ENCODE measurements at places on chromosomes 4 and X. TPM values are rescaled to one million over a fixed set of nuclear protein-coding genes. Genes with fewer than 3 reads are reported as not detected.

DNA sequence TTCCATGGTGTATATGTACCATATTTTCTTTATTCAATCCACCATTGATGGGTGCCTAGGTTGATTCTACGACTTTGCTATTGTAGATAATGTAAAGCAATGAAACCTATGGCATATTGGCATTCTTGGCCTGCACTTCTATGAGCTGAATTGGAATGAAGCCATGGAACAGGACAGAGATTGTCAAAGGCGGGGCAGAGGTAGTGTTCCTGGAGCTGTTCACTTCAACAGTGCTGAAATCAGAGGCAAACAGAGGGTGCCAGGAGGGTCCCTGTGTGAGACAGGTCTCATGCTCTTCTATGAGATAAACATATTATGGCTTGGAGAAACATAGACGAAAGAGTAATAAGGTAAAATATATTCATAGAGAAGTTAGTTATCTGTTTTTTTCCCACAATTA, 342.6 kb upstream of the VCX start:
- no peaks in the 10 kb centered on the region for H3K36me3 ChIP-seq
- no peaks in the 10 kb centered on the region for H3K4me1 ChIP-seq
- no peak for DNase-seq

- H3K4me3 ChIP-seq, result no peak overlapping the region
- H3K27me3 ChIP-seq, result no peaks in the 10 kb centered on the region
- DNase-seq, result no peak
- H3K36me3 ChIP-seq, result no peaks in the 10 kb centered on the region
- H3K27ac ChIP-seq, result no peak overlapping the region
These were observed 140.5 kb upstream of the RAPGEF2 start for GRCh38 chr4:158962393-158962792.

DNA sequence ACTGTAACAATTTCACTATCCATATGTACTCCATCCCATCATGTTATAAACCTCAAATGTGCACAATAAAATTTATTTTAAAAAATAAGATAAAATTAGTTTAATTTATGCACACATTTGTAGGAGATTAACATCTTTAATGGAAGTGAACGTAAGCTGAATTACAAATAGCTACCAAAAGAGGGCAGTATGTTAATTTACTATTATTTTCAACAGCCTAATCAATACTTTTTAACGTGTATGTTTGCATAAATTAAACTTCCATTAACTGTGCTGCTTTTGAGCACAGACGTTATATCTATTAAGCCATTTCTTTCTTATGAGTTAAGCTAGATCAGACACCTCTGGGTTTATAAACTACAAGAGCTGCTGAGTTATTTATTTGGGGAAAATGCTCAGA, 56.5 kb upstream of the PHKA2 start:
- H3K27me3 ChIP-seq, result no peaks in the 10 kb centered on the region
- H3K27ac ChIP-seq, result no peak overlapping the region
- no peaks in the 10 kb centered on the region for H3K36me3 ChIP-seq
- no peak for DNase-seq

DNA sequence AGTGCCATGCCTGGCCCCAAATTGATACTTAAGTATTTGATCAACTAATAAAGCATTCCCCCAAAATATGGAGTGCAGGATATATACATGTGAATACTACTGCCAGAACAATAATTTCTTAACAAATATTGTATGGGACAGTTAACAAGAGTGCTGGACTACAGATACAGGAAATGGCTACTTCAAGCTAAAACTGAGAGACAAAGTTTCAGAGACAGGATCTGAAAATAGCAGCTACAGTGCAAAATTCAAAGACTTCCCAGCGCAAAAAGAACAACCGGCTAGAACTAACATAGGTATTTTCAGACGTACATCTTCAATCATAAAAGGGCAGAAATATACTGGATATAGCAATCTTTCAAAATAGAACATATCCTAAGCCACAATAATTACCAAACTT, 6.3 kb downstream of the ATRX start:
- no peak overlapping the region for H3K4me3 ChIP-seq
- peaks cover 29% of the 10 kb centered on the region for H3K4me1 ChIP-seq
- H3K27ac ChIP-seq, result no peak overlapping the region
- no peak for DNase-seq
- H3K27me3 ChIP-seq, result no peaks in the 10 kb centered on the region

- no peaks in the 10 kb centered on the region for H3K27me3 ChIP-seq
- DNase-seq, result no peak
- no peak overlapping the region for H3K4me3 ChIP-seq
- no peak overlapping the region for H3K27ac ChIP-seq
- peaks cover 28% of the 10 kb centered on the region for H3K36me3 ChIP-seq
These were observed 140.4 kb downstream of the NSUN7 start for GRCh38 chr4:40890199-40890598.

- no peaks in the 10 kb centered on the region for H3K36me3 ChIP-seq
- H3K4me3 ChIP-seq, result no peak overlapping the region
- DNase-seq, result no peak
- no peaks in the 10 kb centered on the region for H3K4me1 ChIP-seq
These were observed 59.7 kb upstream of the PRDM8 start for GRCh38 chr4:80137631-80138030.

GRCh38 chrX:11329021-11329420, 35.8 kb downstream of the AMELX start:
- DNase-seq, result no peak
- no peaks in the 10 kb centered on the region for H3K27me3 ChIP-seq
- no peak overlapping the region for H3K27ac ChIP-seq
- no peaks in the 10 kb centered on the region for H3K4me1 ChIP-seq

DNA sequence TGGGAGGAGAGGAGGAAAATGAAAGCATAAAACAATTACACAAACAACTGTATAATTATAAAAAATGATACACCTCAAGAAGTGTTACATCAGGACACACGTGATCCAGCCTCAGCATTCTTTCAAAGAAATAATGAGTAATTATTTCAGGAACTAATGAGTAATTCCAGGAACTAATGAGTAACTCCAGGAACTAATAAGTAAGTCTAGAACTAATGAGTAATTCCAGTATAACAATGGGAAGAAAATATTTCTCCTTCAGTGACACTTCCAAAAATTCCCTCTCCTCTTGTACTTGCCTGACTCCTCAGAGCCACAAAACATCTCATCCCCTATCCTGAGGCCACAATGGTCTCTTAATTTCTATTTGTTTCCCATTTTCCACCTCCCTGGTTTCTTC, 63.5 kb upstream of the COL25A1 start:
- no peak for DNase-seq
- no peak overlapping the region for H3K27ac ChIP-seq
- peaks cover 2% of the 10 kb centered on the region for H3K36me3 ChIP-seq
- peaks cover 2% of the 10 kb centered on the region for H3K4me1 ChIP-seq
- H3K4me3 ChIP-seq, result no peak overlapping the region
- H3K27me3 ChIP-seq, result no peaks in the 10 kb centered on the region

- peaks cover 8% of the 10 kb centered on the region for H3K27me3 ChIP-seq
- no peak overlapping the region for H3K27ac ChIP-seq
- H3K36me3 ChIP-seq, result no peaks in the 10 kb centered on the region
- DNase-seq, result no peak
- no peak overlapping the region for H3K4me3 ChIP-seq
These were observed 12.2 kb upstream of the TMEM128 start for GRCh38 chr4:4260185-4260751.

ABLIM2 gene
- total RNA-seq, result 0.64 TPM

KLHL4 gene
- total RNA-seq, result 2.0 TPM

MAGEA4 gene
- not detected for total RNA-seq

C1QTNF7 gene
- total RNA-seq, result 0.53 TPM

TAB3 gene
- total RNA-seq, result 9.8 TPM

All from chondrocyte (in vitro differentiated cells).